ENCODE measurements at places on chromosomes 16 and 17.

DNA sequence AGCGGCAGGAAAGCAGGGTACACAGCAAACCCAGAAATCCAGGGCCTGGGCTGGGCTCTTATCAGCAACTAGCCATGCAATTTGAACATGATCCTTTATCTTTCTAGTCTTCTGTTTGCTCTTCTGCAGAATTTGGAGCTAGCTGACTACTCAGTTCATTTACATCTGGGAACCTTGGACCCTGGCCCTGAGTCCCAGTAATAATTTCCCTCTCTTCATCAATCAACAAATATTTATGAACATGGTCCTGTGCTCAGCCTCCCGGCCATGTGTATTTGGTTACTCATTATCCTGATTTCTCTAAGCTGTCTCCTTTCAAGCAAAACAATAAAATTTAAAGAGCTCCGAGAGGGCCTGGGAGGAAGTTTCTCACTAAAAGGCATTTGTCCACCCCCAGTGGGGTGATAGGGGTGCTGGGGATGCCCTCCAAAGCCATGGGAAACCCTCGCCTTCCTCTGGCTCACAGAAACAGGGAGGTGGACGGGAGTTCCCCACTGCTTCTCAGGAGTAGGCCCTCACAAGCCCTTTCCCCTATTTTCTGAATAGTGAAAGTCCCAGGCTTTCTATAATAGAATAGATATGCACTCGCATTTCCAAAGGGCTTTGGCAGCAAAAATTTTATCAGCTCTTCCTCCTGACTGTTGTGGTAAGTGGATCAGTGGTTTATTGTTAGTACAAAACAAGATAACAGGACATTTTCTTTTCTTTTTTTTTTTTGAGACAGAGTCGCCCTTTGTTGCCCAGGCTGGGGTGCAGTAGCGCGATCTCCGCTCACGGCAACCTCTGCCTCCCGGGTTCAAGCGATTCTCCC lies 6.9 kb upstream of the WDR59 start:
- DNase-seq = peak; percentile 91

DNA sequence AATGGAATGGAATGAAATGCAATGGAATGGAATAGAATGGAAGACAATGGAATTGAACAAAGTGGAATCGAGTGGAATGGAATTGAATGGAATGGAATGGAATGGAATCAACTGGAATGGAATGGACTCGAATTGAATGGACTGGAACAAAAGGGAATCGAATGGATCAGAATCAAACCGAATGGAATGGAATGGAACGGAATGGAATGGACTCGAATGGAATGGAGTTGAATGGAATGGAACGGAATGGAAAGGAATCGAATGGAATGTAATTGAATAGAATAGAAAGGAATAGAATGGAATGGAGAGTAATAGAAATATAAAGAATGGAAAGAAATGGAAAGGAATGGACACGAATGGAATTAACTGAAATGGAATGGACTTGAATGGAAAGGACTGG lies 475.2 kb upstream of the WSB1 start:
- DNase-seq = peak; percentile 17

DNA sequence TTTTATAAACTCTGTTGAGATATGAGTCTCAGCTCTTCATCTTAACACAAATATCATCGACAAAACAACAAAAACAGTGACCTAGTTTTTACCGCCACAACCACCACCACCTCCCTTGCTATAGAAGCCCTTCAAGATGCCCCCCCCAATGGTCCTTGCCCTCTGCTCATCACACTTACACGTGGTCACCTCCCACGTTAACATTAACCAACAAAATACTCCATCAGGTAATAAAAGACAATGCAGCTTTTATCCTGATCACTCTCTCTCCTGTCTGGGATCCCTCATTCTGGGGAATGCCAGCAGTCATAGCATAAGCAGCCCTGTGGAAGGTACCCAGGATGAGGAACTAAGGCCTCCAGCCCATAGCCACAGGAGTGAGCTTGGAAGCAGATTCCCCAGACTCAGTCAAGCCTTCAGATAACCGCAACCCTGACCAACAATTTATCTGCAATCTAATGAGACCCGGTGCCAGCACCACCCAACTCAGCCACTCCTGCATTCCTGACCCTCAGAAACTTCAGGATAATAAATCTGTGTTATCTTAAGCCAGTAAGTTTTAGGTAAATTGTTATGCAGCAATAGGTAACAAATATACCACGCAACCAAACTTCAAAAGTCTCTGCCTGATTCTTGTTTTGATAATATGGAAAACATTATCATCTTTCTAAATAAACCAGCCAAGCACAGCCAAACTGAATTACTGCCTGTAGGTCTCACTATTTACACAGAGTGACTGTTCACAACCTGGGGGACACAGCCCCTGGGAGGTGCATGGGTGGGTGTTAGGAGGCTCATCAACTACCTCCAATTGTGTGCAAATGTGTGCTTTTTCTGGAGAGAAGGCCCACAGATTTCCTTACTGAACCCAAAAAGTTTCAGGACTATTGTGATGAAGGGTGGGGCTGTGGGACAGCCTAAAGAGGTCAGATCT lies 6.1 kb downstream of the PECAM1 start:
- DNase-seq = no peak

DNA sequence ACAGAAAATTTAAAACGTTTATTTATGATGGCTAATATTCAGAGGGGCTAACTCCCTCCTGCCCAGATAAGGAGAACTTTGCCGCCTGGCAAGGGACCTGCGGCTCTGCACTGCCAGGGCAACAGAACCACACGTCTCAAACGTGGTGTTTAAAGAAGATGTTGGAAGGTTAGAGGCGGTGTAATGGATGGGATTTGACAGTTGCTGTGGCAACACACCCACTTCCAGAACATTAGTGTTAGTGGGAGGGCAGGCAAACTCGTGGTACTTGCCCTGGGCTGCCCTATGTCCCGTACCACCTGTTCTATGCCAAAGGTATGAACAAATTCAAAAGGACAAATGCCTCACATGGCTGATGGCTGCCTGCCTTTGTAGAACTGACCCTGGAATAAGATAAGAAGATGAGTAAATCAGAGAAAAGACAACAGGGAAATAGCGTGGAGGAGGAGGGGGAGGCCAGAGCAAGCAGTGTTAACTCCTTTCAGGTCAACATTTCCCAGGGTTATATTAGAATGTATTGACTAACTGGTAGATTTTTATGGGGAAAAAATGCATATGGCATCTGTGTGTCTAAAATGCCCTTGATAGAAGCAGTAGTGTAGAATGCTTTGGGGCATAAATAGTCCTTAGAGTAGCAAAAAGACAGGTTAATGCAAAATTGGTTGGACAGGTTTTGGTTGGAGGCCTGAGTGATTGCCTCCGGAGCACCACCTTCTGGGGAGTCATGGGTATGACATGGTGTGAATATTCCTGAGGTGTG lies 30.8 kb downstream of the HLF start:
- peak; percentile 68 for DNase-seq

DNA sequence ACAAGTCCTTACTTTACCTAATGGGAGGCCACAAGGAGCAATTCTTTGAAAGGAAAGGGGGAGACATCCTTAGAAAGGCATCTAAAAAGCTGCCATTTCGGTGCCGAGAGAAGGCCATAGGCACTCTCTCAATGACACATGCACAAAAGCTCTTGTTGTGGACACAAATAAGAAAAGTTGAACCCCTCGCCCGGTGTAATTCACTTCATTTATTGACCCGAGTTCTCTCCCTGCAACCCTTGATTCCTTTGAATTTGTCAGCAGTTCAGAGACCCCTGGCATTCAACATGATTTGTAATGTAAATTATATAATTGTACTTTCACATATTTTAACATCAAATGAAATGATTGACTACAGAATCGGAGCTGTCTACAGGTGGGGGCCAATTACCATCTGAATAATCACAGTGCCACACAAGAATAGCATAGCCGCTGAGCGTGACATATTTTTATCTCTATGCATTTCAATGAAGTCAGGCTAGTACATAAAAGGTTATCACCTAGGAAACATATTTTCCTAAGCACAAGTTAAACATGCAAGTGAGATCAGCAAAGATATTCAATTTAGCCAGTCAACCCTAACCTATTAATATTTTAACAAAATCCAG lies 66.7 kb downstream of the IRX6 start:
- no peak for DNase-seq

DNA sequence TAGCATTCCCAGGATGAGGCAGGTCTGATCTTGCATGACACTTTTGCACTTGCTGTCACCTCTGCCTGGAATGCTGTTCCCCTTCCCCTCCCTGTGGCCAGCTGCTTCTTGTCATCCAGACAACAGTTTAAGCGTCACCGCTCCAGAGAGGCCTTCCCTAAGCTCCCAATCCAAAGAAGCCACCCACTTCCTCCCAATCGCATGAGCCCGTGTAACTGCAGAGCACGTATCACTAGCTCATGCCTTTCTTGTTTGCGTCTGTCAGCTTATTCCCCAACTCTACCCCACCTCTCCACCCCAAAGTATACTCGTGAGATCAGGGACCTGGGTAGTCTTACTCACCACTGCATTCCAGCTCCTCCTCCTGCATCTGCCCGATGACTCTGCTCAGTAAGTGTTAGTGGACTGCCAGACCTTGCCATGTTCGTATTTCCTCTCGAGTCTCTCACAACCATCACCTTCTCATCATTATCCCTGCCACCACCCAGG lies 92.8 kb downstream of the GAS7 start:
- no peak for DNase-seq

DNA sequence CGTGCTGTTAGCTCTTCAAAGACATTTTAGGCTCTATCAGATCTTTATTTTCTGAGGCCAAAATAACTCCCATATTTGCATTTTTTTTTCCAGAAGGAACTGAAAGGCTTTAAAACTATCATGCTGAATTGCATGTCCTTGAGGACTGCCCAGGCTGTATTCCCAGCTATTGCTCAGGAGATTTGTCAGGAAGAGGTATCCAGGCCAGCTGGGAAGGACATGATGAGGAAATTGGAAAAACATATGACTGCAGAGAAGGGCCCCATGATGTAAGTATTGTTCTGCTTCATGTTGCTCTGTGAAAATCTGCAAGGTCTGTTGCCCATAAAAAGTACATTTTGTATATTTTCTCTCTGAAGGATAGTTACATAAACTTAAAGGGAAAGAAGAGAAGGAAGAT lies 5.7 kb downstream of the CDC6 start:
- DNase-seq = no peak

Data from hematopoietic multipotent progenitor cell treated with erythropoietin and hydrocortisone succinate and interleukin-3 and kit ligand, for 8 days (in vitro differentiated cells).